Lung microvascular endothelial cell (primary cell): ENCODE measurements at places on chromosomes 2 and 18.
A peak's percentile ranks its signal among the peaks of the same experiment; 100 is the strongest.

GRCh38 chr2:197348721-197349360, 38.3 kb upstream of the ANKRD44 start:
- no peak for DNase-seq

DNA sequence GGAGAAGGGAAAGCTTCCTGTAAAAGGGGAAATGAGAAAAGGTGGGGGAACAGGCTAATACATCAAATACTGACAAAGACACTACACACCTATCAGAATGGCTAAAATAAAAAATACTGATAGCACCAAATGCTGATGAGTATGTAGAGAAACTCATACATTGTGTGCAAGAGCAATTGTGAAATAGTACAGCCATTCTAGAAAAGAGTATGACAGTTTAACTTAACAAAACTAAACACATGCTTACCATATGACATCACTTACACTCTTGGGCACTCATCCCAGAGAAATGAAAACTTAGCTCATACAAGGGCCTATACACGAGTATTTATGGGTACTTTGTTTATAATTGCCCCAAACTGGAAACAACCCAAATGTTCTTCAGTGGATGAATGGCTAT, 53.4 kb downstream of the ZNF638 start:
- peak; percentile 64 for DNase-seq

GRCh38 chr2:206250041-206250897, 24.2 kb upstream of the ZDBF2 start:
- DNase-seq = peak; percentile 33

- no peak for DNase-seq
These were observed 108.3 kb downstream of the MGAT5 start for GRCh38 chr2:134362152-134362668.

DNA sequence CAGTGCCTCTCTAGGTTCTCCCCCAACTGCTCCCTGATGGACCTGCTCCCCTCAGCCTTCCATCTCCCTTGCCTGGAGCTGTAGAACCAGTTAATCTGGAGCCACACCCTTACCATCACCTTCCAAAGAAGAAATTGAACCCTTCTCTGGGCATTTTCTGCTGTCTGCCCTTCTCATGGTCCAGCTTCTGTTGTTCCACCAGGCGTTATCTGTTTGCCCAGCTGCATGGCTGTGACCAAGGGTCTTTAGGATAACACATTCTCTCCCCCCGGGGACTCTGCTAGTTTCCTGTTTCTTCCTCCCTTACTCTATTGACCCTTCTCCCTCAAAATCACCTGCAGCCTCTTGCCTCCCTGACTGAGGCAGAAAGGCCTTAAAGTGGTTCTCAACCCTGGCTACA, 3.2 kb upstream of the ANKRD53 start:
- no peak for DNase-seq

DNA sequence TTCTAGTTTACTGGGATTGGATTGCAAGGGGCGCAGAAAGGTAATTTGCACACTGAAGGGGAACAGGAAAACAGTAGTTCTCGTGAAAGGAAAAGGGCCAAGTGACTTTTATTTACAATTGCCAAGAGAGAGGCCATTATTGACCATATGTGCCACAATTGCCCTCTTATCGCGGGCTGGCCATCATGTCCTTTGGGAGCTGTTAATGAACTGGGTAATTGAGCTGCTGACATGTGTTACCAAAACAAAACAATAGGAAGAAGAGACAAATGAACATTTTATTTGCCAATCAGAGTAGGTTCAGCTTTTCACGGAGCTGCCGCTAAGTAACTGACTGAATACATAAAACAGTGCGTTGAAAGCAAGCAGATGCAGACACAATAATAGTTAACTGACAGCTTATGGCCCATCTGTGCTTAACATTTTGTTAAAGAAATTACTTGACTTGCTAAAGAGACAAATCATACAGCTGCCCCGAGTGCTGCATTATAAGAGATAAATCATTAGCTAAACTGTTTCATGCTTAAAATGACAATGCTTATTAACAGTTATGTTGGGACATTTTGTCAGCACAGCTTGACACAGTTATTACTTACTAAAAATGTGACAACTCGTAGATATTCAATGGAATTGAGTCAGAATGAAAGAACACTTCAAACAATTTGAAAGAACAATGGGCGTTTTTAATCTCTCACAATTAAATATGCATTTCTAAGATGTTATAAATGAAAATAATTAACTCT, 57.5 kb downstream of the PAX3 start:
- DNase-seq = no peak

DNA sequence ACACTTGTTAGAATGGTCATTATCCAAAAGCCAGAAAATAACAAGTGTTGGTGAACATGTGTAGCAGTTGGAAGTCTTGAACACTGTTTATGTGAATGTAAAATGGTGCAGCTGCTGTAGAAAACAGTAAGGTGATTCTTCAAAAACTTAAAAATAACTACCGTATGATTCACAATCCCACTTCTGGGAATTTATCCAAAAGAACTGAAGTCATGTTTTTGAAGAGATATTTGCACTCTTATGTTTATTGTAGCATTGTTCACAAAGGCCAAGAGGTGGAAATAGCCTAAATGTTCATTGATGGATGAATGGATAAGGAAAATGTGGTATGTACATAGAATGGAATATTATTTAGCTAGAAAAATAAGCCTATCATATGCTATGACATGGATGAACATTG, 6.3 kb upstream of the SPP2 start:
- DNase-seq = no peak

DNA sequence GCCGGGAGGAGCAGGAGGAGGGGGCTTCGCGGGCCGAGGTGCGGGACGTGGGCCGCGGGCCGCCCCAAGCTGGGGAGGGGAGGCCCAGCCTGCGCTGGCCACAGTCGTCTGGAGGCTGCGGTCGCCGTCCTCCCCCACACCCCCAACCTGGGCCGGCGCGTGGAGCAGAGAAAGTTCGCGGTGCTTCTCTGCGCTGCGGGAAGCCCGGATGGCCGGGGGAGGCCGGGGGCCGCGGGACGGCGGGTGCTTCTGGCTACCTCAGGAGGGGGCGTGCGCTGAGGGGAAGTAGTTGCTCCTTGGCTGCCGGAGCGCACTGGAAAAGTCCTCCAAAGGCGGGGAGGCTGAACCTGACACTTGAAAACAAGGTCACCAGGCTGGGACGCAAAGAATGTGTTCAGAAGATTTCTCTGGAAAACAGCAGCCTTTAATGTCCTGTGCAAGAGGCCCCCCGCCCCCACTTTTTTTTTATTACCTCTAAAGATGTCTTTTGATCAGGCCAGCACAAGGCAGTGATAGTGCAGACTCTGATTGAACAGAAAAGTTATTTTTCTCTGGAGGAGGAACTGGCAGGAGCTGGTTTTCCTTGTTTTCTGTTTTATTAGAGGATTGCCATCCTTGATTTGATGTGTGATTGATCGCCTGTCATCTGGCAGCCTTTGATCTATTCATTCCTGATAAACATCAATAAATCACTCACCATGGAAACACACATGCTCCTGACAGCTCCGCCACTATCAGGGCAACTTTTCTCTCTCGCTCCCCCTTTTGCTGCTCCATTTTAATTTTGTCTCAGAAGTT, 1.6 kb downstream of the TSHZ1 start:
- peak; percentile 43 for DNase-seq

DNA sequence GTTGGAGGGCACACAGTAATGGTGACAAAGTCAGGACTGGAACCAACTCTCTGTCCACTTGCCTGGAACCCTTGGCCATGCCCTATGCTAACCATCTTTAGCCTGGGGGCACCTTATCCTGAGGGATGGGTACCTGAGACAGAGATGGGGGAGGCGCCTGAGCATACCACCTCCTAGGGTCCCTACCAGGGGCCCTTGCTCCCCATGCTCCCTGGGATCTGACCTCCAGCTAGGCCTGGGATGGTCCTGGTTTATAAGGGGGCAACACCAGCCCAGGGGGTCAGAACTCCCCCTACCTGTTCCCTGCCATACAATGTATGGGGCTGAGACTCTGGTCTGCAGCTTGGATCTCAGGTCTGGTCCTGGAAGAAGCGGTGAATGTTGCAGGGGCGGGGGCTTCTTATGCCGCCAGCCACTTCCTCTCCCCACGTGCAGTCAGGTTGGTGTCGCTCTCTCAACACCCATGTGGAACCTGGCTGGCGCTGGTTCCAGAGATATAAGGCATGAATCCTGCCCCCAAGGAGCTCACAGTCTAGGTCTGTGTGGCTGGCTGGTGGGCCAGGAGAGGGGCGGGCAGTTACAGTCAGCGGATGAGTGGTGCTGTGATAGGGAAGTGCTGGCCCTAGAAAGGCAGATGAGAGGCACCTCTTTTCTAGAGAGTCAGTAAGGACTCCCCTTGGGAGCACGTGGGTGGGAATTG, 3.8 kb upstream of the TOGARAM2 start:
- DNase-seq = no peak

- no peak for DNase-seq
These were observed 4.0 kb downstream of the NOP58 start for GRCh38 chr2:202269585-202269984.

GRCh38 chr2:17104454-17104853, 413.8 kb downstream of the RAD51AP2 start:
- no peak for DNase-seq
